ENCODE measurements at places on chromosomes 4 and X.

DNA sequence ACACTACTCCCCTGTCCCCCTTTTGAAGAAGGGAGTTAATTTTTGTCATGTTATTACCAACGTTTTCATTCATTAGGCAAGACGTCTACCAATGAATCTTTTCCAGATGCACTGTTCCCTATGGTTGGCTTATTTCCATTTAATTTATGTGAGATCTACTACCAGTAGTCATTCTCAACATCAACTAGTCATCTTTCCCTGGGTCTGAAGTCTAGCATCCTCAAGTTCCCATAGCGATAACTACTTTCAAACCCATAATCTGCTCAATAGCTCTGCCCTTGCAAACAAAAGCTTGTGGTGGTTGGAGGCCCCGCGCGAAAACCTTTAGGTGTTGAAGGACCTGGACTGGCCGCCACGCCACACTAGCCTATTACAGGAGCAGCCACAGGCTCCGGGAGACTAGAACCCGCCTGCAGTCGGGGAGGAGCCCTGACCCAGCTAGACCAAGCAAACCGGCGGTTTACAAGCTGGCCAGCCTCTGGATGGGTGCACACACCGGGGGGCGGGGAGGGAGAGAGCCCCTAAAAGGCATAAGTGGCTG lies 746 bp downstream of the PPAT start:
- DNase-seq: no peak

GRCh38 chr4:21949073-21949457 lies 493 bp upstream of the KCNIP4 start:
- no peak for DNase-seq

DNA sequence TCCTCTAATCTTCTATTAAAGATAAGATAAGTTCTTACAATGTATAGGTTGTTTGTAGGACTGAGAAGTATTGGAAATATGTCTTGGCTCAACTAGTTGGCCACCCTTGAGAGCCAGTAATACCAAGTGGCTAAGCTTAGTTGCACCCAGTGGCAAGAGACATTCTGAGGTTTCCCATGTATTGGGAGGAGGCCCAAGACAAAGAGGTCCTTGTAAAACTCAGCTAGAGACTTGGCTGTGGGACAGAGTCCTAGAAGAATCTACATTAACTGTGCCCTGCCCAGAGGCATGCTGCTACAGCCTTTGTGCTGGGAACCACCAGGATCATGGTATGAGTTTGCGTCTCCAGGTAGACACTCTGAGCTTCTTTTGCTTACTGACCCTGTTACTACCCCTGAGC lies 41.9 kb upstream of the SLC4A4 start:
- no peak for DNase-seq

DNA sequence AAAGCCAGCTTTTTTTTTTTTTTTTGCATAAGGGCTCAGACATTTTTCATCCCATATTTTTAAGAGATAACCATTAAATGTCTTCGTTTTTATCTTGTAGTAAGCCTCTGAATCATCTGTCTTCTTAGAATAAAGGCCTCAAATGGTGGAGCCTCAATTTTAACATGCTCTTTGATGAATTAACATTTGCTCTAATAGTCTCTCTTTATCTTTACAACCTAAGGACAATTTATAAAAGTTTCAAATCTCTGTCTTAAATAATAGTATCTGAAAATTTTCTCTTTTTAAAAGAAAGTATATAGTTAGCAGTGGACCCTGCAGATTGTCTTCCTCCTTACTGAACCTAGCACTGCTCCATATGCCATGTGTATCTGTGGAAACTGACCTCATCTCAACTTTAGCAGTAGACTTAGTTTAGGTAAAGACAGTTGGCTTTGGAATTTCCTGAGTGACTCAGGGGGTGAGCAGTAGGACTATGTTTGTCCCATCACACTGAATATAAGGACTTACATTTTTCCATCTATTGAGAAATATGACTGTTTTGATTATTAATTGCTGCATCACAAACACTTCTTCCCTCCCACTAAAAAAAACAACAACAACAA lies 1658.0 kb downstream of the STIM2 start:
- DNase-seq: no peak

- no peak for DNase-seq
Observed at GRCh38 chrX:94830717-94831116, 1156.7 kb downstream of the FAM133A start.

- DNase-seq: no peak
Observed at GRCh38 chr4:167555338-167556022, 321.2 kb upstream of the SPOCK3 start.

DNA sequence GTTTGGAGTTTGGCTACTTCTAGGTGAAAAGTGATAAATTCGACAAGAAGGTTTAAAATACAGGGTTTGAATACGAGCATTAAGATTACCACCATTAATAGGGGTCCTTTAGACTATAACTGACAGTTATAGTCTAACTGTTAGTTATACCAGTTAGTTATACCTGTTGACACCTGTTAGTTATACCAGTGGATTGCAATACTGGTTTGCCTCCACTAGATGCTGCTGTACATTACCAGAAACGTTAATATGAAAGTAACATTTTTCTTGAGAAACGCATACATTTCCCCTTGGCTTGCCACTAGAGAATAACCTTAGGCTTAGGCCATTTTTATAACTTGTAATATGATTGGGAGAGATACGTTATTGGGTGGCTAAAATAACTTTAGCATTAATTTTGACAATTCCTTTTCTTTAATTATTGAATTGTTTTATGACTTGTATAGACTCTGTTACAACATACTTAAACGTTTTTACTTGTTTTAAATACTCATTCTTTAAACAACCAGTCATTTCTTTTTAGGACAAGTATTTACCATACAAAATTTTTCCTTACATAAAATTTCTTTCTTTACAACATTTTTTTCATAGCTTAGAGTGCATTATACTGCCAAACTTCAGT lies 911.2 kb downstream of the FSTL5 start:
- DNase-seq: no peak

DNA sequence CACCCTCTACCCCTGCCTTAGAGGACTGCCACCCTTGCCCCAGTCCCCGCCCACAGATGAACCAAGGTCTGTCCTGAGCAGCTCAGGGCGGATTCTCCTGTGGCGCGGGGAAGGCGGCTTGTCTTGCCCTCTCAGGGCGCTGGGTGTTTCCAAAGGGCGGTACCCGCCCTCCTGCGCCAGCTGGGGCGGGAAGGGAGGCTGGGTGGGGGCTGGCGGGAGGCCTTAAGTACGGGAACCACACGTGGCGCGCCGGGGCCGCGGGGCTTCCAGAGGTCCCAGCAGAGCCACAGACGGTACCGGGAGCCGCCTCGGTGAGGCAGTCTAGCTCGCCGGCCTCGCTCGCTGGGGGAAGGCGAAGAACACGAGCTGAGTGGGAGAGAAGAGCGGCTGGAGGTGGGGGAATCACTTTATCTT lies 361.1 kb downstream of the MID1IP1 start:
- DNase-seq: peak; percentile 12

DNA sequence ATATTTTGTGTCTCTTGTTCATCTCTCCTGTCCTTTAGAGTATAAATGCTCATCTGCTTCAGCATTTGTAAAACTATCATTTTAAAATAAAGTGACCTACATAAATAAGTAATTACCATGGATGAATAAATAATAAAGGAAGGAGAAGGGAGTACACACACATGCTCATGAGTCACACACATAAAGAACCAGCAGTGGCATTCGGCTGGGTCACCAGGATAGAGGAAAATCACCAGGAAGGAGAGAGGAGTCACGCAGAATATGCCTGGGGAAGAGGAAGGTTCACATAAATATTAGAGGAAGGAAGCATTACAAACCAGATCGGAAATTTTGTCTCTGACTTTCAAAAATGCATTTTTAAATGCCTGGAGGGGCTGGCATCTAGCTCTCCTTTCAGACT lies 38.5 kb upstream of the MED14 start:
- DNase-seq: no peak

DNA sequence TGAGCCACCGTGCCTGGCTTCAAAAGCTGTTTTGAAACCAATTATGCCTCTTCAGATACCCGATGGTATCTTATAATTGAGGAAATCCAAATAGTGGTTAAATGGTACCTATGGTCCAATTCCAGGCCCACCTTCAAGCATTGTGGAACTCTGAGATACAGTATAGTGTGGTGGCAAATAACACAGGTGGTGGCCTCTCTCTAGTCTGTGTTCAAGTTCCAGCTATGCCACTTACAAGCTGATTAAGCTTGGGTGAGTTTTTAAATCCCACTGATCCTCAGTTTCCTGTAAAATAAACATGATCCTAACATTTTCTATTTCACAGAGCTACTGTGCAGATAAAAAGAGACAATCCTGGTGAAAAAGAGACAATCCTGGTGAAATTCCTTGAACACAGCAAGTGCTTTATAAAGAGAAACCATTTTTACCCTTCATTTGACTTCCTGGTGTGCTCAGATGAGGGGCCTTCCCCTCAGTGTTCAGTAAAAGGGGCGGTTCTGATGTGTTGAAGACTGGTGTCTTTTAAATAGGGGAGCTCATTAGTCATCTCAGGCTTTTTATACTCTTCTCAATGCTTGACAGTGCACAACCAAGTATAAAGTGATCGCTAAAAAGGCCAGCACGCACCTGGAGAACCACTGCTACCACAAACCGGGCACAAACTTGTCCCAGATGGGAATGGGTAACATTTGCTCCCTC lies 30.8 kb upstream of the CD40LG start:
- no peak for DNase-seq

DNA sequence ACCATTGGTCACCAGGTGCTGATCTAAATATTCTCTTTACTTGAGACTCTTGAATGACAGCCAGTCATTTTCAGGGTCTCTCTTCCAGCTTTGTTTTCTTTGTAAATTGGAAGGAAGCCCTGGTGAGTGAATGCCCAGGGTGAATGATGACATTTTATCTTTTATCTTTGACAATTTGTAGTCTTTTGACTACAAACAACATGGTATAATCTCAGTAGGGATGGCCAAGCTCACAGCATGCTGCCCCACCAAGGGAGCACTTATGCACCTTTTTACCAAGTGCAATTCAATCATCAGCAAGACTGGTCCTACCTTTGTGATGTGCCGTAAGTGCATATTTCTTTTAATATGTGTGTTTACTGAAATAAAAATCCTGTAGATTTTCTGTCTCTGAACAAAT lies 5.7 kb downstream of the AFM start:
- no peak for DNase-seq

DNA sequence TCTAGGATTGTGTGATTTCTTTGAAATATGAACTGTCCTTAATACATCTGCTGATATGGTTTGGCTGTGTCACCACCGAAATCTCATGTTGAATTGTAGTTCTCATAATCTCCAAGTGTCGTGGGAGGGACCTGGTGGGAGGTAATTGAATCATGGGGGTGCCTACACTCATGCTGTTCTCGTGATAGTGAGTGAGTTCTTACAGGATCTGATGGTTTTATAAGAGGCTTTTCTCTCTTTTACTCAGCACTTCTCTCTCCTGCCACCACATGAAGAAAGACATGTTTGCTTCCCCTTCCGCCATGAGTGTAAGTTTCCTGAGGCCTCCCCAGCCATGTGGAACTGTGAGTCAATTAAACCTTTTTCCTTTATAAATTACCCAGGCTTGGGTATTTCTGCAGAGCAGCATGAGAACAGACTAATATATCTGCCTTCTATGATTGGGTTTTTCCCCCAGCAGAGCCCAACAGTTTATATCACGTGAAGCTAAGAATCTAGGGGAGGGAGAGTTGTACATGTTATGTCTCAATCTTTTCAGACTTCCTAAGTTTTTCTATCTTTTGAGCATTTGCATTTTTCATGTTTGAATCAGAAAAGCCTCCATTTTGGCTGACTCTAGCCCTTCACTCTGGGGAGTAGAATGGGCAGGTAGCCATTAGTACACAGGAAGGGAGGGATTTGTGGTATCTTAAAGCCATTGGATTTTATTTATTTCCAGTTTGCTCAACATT lies 58.9 kb downstream of the PLAC1 start:
- no peak for DNase-seq

DNA sequence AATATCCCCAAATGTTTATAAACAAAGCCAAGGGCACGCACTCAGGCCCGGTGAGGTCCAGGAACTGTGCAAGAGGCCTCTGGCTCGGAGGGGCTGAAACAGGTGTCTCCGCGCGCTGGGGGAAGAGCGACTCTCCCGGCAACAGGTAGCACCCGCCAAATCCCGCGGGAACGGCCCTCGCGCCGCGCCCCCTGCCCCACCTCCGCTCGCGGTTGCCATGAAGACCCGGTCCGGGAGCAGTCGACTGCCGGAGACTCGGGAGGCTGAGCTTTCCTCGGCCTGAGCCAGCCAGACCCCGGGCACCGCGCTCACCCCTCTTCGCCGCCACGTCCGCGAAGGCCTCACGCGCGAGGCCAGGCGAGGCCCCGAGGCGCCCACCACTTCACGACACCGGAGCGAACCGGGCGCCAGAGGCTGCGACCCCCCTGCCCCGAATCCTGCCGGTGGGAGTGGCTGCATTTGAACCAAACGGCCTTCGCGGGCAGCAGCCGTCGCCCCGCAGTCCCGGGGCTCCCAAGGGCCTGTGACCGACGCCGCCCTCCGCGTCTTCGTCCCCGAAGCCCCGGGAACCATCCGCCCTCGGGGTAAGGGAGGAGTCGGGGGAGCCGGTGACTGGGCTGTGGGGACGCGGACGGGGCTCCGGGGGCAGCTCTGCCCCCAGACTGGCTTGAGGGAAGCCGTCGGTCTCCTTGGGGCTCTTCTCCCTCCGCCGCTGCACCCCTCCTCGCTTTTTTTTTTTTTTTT lies at the start of gene NSUN7:
NSUN7 (plus strand) TSS at position 239 of the 744 bp plus-strand sequence. CDS start 739 bp downstream, outside the sequence.
- no peak for DNase-seq

Measured in T-helper 9 cell (primary cell).